Astrocyte of the cerebellum (primary cell): ENCODE measurements at places on chromosomes 6 and 20.

- DNase-seq: no peak
Measured at GRCh38 chr6:134757911-134758361, 192.0 kb downstream of the ALDH8A1 start.

GRCh38 chr20:39547546-39548408, 585.6 kb downstream of the DHX35 start:
- no peak for DNase-seq

DNA sequence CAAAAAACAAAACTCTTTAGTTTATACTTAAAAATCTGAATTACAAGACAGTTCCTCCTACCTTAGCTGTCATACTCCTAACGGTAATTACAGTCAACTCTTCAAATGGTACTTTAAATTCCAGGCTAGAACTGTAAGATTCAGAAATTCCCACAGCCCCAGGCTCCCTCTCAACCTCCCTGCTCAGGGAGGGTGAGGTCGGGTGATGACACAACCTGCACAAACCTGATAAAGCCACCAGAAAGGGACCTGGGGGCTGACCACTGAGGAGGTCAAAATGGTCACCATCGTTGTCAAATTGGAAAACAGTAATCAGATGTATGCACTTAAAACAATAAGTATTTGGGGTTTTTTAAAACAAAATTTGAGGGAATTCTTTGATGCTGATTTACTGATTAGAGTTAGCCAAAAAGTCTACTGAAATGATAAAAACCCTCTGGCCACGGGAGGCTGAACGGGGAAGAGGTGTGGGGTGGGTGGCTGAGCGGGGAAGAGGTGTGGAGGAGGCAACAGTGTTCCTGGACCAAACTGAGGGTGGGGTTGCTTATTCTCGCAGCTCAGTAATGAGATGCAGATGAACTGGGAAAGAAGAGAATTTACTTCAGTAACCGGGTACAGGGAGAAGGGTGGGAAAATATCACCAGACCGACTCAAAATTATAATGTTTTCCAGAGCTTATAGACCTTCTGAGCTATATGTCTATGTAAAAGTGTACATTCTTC, 52.4 kb downstream of the SLC22A1 start:
- DNase-seq: no peak

DNA sequence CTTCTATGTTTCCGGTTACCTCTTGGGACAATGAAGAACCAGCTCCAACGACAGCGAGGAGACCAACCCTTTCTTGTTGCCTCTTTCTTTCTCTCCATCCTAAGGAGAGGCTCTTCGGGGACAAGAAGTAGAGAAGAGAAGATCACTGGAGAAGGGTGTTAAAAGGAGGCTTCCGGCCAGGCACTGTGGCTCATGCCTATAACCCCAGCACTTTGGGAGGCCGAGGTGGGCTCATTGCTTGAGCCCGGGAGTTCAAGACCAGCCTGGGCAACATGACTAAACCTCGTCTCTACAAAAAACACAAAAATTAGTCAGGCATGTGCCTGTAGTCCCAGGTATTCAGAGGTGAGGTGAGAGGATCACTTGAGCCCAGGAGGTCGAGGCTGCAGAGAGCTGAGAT, 90.8 kb upstream of the TNFAIP3 start:
- DNase-seq: no peak

GRCh38 chr20:21183722-21184121, 57.8 kb downstream of the KIZ start:
- no peak for DNase-seq

DNA sequence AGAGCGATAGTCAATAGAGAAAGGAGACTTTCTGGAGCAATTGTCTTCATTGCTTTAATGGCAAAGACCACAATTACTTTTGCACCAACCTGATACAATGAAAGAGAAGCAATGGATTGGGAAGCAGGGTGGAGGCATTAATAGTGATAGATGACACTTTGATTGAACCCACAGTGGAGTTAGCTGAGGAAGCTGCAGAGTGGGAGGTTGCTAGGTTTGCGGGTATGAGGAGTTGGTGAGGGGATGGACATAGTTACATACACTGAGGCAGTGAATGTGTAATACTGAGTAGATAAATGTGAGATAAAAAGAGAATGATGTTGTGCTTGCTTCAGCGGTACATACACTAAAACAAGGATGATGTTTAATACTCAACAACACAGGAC, 91.9 kb downstream of the AKAP7 start:
- no peak for DNase-seq

- no peak for DNase-seq
Measured at GRCh38 chr6:5809450-5809849, 197.3 kb downstream of the NRN1 start.

- no peak for DNase-seq
Measured at GRCh38 chr20:63366390-63367365, 5.5 kb upstream of the CHRNA4 start.

- DNase-seq: no peak
Measured at GRCh38 chr6:43915208-43915869, 145.3 kb downstream of the VEGFA start.

DNA sequence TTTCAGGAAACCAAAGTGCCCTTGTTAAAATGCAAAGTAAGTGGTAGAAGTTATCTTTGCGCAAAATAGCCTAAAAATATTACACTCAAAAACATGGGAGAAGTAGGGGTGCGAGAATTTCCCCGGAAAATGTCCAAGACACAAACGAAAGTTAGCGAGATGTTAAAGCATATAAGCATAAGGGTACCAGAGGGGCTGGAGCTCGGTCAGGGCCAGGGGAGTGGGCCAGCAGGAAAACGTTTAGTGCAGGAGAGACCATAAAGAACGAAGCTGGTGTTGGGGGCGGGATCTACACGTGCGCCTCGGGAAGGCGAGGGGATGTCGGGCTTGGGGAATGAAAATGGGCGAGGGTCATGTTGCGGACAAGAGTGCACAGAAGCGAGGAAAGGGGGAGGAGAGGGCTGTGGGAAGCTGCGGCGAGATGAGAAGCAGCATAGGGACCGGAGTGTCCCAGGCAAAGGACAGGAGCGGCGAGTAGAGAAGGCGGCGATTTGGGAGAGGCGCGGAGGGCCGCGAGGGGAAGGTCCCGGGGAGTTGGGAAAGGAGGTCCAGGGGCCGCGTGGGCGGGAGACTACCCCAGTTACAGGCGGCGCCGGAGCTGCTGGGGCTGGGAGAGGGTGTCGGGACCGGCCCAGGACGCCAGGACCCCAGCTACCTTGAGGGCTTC, 600 bp downstream of the XPO5 start:
- DNase-seq: no peak
